ENCODE measurements at places on chromosomes 13 and 19. TPM values are rescaled to one million over a fixed set of nuclear protein-coding genes. Genes with fewer than 3 reads are reported as not detected.
A peak's percentile ranks its signal among the peaks of the same experiment; 100 is the strongest.

The CHST8 gene
- total RNA-seq = not detected

The SMIM24 gene
- not detected for total RNA-seq

The AMH gene
- total RNA-seq = 3.3 TPM

The FCGBP gene
- total RNA-seq = 19.1 TPM

- DNase-seq = no peak
These were observed 1058.2 kb downstream of the PCDH9 start for GRCh38 chr13:66171920-66172319.

- DNase-seq = no peak
These were observed 836.4 kb downstream of the SLITRK6 start for GRCh38 chr13:84962849-84963248.

GRCh38 chr19:12166626-12167025, 3.7 kb downstream of the ZNF136 start:
- DNase-seq = no peak

DNA sequence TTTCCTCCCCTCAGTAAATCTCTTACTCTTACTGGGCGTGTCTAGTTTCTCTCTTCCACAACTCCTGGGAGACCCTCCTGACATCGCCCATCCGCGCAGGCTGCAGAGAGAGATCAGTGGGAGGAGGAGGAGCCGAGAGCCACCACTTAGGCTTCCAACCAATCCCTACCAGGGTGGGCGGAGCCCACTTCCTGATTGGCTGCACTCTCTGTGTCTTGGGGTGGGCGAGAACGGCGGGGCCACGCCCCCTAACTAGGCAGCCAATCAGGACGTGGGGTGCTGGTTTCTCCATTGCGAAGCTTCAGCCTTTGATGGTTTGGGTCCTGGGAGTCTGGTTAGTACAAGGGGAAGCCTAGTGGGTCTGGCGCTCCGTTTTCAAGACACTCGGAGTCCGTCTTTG, at the start of gene PMIS2:
Gene PMIS2 (plus strand): TSS at position 326 of the 400 bp plus-strand sequence. CDS start 87 bp downstream, outside the sequence.
- DNase-seq = no peak

DNA sequence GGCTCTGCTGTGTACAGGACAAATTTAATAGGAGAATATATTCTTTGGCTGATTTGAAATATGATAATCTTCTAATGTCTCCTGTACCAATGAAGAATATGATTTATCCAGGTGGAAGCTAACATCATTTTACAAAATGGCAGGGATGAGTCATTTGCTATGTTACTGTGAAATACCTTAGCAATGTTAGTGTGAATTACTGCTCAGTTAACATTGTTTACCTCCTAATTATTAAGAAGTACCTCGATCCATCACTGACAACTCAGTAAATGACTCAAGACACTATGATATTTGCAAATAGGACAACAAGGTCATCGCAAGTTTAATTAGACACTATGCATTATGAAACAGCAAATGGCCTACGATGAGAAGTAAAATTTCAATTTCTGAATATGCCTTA, 309.1 kb upstream of the EDNRB start:
- no peak for DNase-seq

GRCh38 chr19:47534628-47535027, 19.8 kb upstream of the NAPA start:
- no peak for DNase-seq

GRCh38 chr13:98765996-98766519, 13.6 kb upstream of the SLC15A1 start:
- no peak for DNase-seq

- DNase-seq = no peak
These were observed 364.9 kb downstream of the OXGR1 start for GRCh38 chr13:96629331-96629730.

- DNase-seq = no peak
These were observed 393.6 kb downstream of the TDRD3 start for GRCh38 chr13:60790620-60791019.

GRCh38 chr13:46580362-46580839, 27.4 kb downstream of the LRCH1 start:
- DNase-seq = no peak

DNA sequence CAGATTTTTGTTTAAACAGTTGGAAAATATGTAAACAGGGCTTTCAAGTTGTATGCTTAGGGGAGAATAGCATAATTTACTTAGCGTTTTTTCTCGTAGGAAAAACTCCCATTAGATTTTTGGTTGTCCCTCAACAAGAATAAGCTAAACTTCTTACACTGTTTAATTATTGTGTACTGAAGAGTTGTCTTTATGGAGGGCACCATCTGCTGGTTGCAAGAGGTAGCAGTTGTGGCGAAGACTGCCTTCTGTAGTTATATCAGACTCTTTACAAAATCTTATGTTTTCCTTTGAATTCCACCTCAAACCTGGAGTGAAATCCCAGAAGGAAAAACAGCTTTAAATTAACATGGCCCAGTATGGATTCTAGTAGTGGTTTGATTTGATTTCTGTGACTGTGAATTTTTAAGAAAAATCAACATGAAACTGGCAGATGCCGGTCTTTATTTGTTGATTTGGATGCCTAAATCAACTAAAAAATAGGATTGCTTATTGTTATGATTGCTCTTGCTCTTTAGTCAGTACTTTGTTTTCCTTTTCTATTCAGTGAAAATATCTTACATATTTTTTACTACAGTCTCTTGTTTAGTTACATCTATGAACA, 53.4 kb downstream of the PDS5B start:
- DNase-seq = peak; percentile 34

GRCh38 chr13:90105849-90106496, 1241.5 kb upstream of the MIR17HG start:
- no peak for DNase-seq

- peak; percentile 48 for DNase-seq
These were observed at the start of gene ARL11 for GRCh38 chr13:49627831-49628652. ARL11 (plus strand) TSS chr13:49628507; CDS start chr13:49630448, 1,941 bp downstream.

GRCh38 chr13:23365652-23366051, 67.8 kb downstream of the SACS start:
- DNase-seq = no peak

DNA sequence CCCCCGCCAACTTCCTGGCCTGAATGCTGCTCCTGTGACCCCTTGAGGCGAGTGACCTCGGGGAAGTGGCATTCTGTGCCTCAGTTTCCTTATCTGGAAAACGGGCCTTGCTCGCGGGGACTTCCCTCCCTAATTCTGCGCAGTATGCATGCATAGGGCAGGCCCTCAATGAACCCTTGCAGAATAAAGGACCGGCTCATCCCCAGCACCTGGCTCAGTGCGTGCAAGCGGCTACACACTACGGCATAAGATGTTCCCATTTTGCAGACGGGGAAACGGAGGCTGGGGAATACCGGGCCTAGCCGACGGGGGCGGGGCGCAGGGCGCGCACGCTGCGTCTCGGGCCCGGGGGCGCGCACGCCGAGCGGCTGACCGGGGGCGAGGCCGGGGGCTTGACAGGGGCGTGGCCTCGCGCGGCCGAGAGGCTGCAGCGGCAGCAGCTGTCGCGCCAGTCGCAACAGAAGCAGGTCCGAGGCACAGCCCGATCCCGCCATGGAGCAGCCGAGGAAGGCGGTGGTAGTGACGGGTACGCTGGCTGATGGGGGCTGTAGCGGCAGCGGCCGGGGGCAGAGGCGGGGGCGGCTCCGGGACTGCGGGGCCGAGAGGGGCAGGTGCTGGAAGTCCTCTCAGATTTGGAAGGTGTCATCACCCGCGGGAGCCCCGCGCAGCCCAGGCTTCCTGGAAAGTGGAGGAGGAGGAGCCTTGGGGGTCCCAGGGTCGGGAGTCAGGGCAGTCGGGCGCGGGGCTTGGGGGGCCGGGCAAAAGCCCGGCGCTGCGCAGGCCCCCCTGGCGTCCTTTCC, at the start of gene PGPEP1:
Gene PGPEP1 (plus strand): TSS at position 409 of the 800 bp plus-strand sequence. CDS start 84 bp downstream, at position 493.
- peak; percentile 27 for DNase-seq

GRCh38 chr19:4707956-4708650, 15.5 kb downstream of the DPP9 start:
- no peak for DNase-seq

DNA sequence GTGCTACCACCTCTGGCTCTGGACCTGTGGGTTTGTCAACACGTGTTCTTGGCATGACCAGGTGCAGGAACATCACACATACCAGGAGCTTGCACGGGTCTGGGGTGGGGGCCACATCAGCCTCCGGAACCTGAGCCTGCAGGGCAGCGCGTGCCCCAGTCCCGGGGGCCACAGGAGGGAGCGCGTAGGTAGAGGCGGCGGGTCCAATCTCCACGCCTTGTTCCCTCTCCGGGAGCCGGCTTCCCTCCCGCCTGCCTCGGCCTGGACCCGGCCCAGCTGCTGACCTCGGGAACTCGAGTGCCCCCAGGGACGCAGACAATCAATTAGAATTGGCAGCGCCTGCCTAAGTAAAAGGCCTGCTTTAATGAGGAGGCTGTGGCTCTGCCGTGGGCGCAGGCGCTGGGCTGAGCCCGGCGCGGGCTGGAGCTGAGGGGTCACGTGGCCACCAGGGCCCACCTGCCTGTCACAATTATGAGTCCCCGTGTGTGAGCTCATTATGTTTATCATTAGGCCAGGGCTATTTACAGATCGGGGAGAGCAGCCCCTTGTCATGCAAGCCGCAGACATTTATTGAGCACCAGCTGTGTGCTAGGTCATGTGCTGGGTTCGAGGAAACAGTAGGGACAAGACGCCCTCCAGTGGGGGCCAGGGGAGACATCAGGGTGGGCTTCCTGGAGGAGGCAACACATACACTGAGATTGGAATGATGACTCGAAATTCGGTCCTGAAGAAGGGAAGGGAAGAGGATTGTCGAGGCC, 32.2 kb upstream of the TNFAIP8L1 start:
- DNase-seq = no peak

GRCh38 chr13:41232578-41233480, 30.5 kb downstream of the MTRF1 start:
- no peak for DNase-seq

Measured in CD4-positive, alpha-beta T cell (primary cell).